ENCODE measurements at places on chromosomes 16 and 17.

GRCh38 chr16:70377782-70378181, 31.1 kb downstream of the DDX19A start:
- no peak for DNase-seq

- DNase-seq: no peak
Observed at GRCh38 chr17:74862108-74862901, 2.6 kb upstream of the GRIN2C start.

DNA sequence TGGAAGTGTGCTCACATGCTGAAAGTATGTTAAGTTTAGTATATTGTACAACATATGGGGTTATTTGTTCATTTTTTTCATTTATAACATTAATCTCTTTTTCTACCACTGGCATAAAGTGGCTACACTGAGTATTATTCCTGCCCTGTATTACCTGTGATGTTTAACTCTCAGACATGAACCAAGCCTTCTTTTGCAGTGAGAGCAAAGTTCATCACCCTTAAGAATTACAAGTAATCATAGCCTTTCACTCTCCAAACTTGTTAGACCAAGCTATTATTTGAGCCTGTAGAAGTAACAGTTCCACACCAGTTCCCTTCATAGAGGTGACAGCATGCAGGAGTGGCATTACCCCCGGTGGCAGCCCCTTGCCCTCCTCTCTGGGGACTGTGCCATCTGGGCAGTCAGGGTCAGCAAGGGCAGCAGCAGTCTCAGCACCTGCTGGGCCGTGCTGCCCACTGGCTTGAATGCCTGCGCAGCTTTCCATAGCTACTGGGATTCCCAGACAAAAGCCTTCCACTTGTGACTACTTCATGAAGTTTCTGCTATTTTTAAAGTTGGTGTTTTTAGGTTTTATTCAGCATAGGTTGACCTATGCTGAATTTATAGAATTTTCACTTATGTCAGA, 71.3 kb downstream of the TMC6 start:
- DNase-seq: no peak

DNA sequence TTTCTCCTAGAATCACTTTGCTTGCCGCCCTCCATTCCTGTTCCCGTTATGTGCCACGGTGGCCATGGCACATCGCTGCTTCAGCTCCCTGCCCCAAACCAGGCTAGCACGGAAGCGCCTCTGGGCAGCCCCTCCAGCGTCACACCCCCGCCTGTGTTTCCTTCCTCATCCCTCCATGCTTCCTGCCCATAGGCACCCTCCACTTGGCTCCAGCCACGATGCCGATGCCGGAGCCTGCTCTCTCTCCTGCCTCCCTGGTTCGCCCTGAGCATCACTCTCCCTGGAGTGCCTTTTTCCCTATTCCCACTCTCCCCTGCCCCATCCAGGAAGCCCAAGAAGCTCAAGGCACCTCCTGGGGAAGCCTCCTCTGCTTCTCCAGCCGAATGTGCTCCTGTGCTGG, 3.2 kb upstream of the ARHGAP23 start:
- no peak for DNase-seq

DNA sequence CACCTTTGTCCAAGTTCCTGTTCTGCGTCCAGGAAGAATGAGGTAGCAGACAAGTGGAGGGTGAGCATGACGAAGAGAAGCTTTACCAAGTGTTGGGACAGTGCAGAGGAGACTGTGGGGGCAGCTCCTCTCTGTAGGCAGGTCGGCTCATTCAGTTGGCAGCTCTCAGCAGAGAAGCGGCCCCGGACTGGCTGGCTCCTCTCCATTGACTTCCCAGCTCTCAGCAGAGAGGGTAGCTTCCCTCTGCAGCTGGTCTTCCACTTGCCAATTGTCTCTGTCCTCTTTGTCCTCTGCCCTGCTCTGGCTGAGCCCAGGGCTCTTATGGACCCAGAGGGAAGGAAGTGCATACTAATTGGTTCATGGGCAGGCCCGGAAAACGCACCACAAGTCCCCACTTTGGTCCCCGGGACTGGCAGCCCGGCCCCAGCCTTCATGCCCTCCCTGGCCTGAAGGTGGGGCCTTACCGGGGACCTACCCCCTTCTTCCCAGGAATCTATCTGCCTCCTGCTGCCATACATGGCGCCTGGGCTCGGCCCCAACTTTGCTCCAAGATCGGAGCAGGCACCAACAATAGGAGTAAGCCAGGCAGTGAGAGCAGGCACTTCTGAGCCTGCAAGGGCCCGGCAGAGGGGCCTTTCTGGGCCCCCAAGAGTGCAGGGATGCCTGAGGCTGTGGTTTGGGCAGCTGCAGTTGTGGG, 10.1 kb downstream of the KCTD5 start:
- no peak for DNase-seq

DNA sequence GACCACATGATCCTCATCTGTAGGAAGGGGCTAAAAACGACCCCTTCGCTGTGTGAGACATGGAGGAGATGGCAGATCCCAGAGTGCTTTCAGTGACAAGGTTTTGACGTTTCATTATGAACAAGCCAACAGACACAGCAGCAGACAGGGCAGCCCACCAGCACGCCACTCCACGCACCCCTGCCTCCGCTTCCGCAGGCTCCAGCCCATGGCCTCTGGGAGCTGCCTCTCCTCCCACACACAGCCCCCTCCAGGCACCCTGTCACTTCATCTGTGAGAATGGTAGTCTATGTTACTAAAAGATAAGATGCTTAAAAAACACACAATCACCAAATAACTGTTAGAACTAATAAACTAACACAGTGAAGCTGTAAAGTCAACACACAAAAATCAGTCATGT, 12.3 kb upstream of the ADCY7 start:
- no peak for DNase-seq

DNA sequence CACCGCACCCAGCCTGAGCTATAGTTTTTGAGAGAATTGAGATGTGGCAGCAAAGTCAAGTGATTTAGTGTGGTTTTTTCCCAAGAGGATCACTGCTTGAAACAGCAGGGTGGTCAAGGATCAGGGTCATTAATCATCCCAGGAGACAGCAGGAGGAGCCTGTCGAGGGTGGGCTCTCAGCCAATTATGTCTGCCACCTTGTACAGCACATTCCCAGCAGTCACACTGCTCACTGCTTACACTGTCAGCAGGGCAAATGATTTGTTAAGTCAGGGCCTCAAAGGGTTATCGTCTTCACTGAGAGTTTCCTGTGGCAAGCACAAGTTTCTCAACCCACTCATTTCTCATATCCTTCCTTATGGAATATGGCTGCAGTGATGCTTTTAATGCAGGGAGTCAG, 13.2 kb downstream of the B3GNT9 start:
- no peak for DNase-seq

GRCh38 chr17:63549289-63549945, 860 bp upstream of the DCAF7 start:
- DNase-seq: no peak

GRCh38 chr17:57811638-57812280, 38.1 kb downstream of the MRPS23 start:
- no peak for DNase-seq

DNA sequence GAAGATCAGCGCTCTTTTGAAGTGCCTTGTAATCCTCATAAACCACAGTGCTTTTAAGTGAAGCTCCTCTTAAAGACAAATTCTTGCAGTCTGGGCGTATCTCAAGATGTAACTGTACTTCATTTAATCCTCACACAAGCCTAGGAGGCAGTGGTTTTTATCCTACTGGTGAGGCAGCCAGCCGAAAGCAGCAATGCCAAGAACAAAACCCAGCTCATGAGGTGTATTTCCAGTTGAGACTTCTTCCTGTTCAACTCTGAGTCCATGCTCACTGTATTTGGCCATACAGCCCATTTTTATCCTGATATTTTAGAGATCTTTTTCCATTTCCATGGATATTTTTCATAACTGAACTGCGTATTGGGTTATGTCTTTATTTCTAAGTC, 13.7 kb downstream of the CTRB2 start:
- DNase-seq: no peak

DNA sequence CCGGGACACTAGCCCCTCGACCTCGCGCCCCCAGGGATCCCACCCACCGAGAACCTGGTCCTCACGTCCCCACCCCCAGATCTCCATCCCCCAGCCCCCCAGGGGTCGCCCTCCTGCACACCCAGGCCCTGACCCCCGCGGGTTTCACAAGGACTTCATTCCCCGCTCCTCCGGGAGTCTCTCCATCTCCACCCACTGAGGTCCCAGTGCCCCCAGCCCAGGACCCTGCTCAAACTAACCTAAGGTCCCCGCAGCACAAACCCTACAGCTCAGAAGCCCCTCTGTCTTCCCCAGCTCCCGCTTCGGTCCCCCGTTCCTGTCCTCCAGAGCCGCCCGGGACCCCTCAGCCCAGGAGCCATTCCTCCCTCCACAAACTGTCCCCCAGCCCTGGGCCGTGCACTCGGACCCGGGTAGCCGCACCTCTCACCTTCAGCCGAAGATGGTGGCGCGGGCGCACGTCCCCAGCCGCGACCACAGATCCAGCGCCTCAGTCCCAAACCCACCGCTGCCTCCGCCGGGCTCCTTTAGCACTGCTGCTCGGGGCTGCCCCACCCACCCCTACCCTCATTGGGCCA, at the start of gene MYH10:
TSS of gene MYH10 (minus strand) at position 499 of the 575 bp plus-strand sequence. CDS start 7,479 bp downstream, outside the sequence.
- DNase-seq: no peak

GRCh38 chr17:76753061-76753961, 15.4 kb downstream of the MFSD11 start:
- no peak for DNase-seq

Data from left forelimb (tissue), 1 donor.